ENCODE measurements at places on chromosomes 6 and 20.

GRCh38 chr6:137638926-137639706 lies 144.9 kb upstream of the OLIG3 start:
- DNase-seq, result no peak

GRCh38 chr6:48825501-48826151 lies 637.4 kb downstream of the MMUT start:
- DNase-seq, result no peak

DNA sequence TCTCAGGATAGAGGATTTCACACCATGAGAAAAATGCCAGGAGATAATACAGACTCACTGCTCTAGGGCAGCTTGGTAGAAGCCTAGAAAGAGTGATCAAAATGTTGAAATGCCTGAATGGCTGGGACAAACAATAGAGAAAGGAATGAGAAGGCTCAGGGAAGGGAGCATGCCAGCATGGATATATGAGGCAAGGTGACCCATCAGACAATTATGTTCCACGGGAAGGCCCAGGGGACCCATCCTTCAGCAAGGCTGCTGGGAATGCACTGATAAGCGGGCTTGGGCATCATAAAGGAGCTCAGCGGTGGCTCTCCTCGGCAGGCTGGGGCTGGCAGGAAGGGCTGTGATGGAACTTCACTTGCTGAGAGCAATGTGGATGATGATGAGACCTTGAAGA lies 12.2 kb downstream of the HEBP2 start:
- DNase-seq, result no peak

DNA sequence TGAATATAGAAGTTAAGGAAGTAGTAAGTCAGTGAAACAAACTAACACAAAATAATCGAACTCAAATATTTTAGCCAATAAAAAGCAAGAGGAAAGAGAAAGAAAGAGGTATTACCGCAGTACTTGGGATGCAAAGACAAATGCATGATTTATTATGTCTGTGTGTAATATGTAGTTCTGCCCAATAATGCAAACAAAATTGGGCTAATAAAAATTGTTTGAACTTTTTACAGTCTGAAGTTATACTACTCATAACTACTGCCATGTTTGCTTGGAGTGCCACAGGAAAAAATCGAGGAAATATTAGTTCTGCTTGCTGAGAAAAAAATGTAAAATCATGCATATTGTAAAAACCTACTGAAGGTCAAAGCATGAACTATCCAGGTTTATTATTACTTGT lies 360.3 kb upstream of the KCNQ5 start:
- DNase-seq, result no peak

- DNase-seq, result no peak
Observed at GRCh38 chr6:84027340-84028181, 6.0 kb upstream of the MRAP2 start.

- DNase-seq, result no peak
Observed at GRCh38 chr6:117960877-117961276, 53.8 kb downstream of the SLC35F1 start.

DNA sequence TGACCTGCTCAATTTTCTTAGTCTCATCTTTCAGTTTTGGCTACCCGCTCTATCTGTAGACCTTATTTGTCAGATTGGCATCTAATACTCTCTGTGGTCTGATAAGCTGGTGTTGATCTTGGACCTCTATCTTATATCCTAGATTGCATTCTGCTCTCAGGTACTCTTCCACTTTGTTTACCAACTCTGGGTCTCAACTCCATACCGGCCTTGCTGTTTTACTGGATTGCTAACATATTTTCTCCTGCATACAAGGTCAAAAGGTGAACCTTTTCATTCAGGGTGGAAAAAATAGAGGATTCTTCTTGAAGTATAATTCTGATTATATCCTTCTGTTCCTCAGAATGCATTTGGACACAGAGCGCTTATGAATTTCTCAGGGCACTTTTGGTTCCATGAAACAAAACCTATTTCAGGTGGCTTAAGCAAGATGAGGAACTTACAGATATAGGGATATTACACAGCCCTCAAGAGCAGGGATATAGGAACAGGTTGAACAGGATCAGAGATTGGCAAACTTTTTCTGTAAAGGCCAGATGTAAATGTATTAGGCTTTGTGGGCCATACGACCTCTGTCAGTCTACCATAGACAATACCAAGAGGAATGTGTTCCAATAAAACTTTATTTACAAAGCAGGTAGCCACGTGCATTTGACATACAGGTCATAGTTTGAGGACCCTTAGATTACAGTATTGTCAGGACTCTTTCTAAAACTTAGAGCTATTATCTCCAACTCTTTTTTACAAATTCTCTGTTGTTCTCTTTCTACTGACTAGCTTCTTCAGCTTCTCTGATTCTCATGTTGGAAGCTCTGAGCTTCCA lies 2.5 kb upstream of the SH3BGRL2 start:
- DNase-seq, result no peak

DNA sequence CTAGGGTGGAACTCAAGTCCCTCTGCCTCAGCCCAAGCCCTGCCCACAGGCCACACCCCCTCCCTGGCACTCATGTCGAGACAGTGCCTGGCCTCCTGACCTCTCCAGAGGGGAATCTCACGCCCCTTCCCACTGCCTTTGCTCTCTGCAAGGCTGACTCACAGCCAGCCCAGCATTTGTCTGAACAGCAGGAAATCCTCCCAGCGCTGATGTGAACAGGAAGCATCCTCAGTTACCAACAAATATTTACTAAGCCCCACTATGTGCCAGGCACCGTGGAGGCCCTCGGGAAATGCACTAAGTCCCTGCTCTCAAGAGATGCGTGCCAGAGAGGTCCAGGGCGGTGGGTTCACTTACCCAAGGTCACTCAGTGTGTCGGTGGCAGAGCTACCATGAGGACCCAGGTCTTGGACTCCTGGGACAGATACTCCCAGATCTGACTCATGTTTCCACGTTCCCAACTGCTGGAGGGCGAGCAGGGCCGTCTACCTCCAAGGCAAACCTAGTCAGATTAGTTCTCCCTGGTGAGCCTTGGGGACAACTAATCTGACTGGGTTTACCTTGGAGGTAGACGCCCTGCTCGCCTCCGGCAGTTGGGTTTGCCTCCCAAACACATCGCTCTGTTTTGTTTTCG lies 7.8 kb downstream of the ADA start:
- peak; percentile 41 for DNase-seq

- DNase-seq, result no peak
Observed at GRCh38 chr6:29439006-29439405, at the start of gene OR10C1. OR10C1 (plus strand) TSS chr6:29439306; CDS start chr6:29440016, 710 bp downstream.

- DNase-seq, result no peak
Observed at GRCh38 chr6:79152269-79152737, 74.2 kb upstream of the PHIP start.

GRCh38 chr6:52641388-52641787 lies 29.5 kb upstream of the TMEM14A start:
- no peak for DNase-seq

DNA sequence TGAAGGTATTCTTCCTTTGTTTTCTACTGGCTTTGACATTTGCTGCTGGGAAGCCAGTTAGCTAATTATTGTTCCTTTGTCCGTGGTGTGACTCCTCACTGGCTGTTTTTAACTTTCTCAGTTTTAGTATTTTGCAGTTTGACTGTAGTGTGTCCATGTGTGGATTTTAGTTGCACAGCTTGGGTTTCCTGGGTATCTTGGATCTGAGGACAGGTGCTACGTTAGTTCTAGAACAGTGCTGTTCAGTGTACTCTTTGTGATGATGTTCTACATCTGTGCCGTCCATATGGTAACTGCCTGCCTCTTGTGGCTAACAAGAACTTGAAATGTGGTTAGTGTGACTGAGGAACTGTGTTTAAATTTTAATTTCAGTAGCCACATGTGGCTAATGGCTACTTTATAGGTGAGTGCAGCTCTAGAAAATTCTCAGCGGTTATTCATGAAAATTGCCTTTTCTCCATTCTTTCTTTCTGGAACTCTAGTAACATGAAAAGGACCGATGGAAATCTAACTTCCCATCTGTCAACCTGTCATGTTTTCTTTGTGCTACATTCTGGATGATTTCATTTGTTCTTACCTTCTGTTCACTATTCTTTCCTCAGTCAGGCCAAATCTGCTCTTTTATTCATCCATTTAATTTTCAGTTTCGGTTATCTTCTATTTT lies 7.4 kb downstream of the SNX9 start:
- no peak for DNase-seq

DNA sequence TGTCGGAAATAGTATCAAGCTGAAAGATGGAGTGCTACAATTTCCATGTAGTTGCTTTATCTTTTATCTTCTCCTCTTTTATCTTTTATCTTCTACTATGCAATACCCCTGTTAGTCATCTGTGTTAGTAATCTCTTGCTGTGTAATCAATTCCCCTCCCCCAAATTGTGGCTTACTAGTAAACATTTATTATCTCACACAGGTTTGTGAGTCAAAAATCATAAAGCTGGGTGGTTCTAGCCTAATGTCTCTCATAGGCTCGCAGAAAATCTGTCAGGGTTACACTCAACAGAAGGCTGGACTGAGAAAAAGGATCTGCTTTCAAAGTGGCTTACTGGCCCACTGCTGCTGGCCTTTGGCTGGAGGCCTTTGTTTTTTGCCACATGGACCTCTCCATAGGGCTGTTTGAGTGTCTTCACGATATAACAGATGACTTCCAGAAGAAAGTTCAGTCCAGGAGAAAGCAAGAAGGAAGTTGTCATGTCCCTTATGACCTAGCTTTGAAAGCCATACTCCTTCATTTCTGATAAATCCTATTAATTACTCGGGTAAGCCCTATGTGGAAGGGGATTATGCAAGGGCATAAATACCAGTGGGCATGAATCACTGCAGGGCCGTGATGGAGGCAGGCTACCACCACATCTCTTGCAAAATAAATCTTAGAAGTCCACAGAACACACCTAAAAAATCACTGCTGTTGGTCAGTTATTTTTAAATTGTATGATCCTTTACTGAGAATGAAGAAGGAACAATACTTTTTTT lies 24.5 kb upstream of the PTCHD4 start:
- DNase-seq, result no peak

GRCh38 chr20:60136645-60137401 lies 178.6 kb downstream of the CDH26 start:
- no peak for DNase-seq

DNA sequence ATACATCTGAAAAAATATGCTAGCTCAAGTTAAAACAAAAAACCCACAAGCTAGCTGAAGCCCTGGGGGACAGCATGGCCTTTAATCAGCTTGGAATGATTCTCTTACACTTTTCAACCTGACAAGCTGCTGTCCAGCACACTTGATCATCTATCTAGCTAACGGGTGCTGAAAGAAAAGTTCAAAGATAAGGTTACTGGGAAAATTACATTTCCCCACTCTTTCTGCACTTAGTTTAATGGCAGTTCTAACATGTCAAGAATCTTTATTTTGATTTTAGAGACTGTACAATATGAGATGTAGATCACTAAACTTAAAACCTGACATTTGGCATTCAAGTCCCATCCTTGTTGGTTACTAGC lies 53.4 kb downstream of the STK4 start:
- DNase-seq, result no peak

DNA sequence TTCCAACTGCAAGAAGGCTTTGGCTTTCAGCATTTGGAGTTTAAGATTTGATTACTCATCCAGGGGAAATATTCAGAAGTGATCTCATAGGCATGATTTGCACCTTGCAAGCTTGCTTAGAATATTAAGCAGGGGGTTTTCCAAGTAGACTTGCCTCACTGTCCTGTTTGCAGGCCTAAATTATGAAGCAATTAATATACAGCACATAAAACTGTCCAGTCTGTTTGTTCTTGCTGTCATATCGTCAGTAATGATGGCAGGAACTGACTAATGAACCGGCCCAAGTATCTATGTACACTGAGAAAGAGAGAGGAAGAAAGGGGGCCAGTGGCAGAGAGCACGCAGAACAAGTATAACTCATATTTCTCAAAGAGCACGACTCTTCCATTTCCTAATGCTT lies 212.5 kb upstream of the SUPT3H start:
- DNase-seq, result no peak

DNA sequence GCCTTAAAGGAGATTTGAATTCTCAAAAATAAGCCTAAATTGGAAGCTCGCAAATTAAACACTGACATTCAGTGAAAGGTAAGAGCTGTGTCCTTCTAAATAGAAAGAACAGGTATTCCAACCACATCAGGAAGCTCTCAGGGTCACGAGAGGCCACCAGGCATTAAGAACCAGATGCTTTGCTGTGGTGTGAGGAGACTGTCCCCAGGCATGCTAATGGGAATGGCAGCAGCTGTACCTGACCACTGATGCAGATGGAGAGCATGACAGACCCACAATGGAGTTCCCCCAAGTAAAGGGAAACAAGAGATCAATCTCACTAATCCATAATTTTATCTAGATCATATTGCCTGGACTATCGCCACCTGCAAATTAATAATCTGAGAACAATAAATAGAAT lies 658.9 kb upstream of the NOX3 start:
- no peak for DNase-seq

- DNase-seq, result no peak
Observed at GRCh38 chr20:58747211-58747610, 54.6 kb downstream of the NPEPL1 start.

GRCh38 chr6:22827760-22828159 lies 258.4 kb downstream of the HDGFL1 start:
- DNase-seq, result no peak

DNA sequence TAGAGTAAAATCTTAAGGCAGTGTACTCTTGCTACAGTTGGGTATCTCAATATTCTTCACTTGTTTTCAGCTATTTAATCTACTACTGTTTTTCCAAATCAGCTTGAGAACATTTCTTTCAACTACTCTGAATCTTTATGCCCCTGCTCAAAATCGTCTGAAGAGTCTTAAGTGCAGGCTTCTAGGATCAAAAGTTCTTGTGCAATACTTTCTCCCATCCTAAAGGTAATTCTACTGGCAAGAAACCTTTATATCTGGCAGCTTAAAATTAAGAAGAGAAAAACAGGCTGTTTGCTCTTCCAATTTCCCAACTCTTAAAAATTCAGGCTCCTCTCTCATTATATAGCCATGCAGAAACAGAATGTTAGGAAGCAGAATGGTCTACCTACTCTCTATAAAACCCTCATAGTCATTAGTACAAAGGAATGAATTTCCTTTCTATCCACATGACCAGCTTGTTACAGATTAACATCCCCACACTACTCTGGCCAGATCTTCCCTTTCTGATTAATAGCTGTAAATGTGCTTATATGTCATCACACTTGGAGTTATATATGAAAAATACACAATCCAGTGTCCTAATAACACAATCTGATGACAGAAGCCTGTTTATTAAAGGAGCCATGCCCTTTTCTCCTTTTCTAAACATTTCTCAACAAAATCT lies 122.2 kb upstream of the FAM184A start:
- no peak for DNase-seq

GRCh38 chr6:107931894-107932293 lies 26.1 kb downstream of the SEC63 start:
- no peak for DNase-seq
